ENCODE measurements at places on chromosomes 5 and 9.

- DNase-seq = no peak
Observed at GRCh38 chr9:76643399-76644117, 120.7 kb upstream of the PCA3 start.

DNA sequence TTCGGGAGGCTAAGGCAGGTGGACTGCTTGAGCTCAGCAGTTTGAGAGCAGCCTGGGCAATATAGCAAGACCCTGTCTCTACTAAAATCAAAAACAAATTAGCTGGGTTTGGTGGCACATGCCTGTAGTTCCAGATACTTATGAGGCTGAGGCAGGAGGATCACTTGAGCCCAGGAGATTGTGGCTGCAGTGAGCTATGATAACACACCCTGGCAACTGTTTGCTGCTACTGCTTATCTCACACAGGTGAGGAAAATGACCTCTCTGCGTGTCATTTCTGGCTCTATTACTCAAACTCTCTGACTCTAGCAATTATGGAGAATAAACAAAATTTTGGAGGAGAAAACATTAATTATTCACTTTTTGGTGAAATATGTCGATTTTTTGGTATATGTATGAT, 45.3 kb upstream of the TMC1 start:
- no peak for DNase-seq

DNA sequence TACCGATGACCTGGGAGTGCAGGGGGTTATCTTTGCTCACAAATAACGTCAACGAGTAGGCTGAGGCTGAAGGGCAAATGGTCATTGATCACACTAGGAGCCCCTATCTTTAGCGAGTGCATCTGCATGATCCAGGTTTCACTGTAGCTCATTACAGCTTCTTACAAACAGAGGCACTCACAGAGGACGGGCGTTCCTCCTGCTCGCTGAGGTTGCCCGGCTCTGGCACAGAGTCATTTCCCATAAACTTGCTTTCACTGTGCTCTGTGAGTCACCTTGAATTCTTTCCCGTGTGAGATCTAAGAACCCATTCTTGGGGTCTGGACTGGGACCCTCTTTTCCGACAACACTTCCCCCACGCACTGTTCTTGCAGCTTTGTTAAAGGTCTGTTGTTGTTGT, 1.9 kb upstream of the PAEP start:
- no peak for DNase-seq

DNA sequence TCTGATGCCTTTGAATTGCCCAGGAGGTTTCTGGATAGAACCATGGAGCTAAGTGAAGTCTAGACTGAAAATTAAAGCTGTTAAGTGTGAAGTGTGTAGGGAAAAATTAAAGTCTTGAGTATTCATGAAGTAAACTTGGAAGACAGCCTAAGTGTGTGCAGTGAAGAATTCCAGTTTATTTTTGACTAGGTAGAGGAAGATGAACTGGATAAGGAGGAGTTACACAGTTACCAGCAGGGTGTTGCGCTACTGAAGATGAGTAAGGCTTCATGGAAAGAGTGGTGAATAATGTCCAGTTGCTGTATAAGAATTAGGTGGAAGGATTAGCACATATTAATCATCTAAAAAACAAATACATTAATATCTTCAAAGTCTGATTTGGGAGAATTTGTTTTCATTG, 5.7 kb upstream of the CHD1 start:
- DNase-seq = no peak

GRCh38 chr9:92325991-92326500, 293 bp downstream of the CENPP start:
- DNase-seq = no peak

GRCh38 chr5:76849419-76850291, at the start of gene S100Z:
Gene S100Z, plus strand, starts transcription at chr5:76850014. Its CDS starts 25,346 bp downstream, at chr5:76875360.
- no peak for DNase-seq

DNA sequence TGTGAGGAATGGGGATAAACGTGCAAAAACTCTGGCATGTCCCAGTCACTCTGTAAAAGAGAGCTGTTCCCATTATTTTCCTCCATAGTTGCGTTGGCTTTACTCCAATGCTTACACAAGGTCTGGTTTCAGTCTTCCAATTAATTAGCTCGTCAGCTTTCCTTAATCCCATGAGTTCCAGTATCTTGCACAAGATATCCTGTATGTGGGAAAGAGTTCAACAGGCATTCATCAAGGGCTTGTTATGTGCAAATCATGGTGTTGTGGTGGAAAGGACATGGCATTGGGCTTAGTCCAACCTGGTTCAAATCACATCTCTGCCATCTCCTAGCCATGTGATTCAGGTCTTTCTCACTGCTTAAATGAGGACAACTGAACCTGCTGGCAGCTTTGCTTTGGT, 77.5 kb upstream of the PANK3 start:
- no peak for DNase-seq

GRCh38 chr9:130839132-130840111, 4.4 kb downstream of the ABL1 start:
- DNase-seq = no peak

- no peak for DNase-seq
Observed at GRCh38 chr9:112921549-112921948, 30.9 kb upstream of the SLC46A2 start.

GRCh38 chr5:5751498-5751897, 329.0 kb downstream of the ICE1 start:
- no peak for DNase-seq

- no peak for DNase-seq
Observed at GRCh38 chr5:10607666-10608073, 43.8 kb downstream of the ANKRD33B start.

All from immature natural killer cell (primary cell).